ENCODE measurements at places on chromosomes 2 and 18.
A peak's percentile ranks its signal among the peaks of the same experiment; 100 is the strongest.

- no peak for DNase-seq
Observed at GRCh38 chr2:238359403-238359802, 39.1 kb downstream of the TRAF3IP1 start.

DNA sequence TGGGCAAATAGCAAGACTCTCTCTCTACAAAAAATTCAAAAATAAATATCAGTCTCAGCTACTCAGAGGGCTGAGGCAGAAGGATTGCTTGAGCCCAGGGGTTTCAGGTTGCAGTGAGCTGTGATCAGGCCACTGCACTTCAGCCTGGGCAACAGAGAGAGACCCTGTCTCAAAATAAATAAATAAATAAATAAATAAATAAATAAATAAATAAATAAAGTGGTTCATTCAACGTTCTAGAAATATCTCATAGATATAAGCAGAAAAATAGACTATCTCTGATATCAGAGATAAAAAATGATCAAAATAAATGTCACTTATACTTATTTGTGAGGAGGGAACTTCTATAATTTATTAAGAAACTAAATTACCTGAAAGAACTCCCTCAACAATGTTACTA, 480.9 kb downstream of the FBXO15 start:
- no peak for DNase-seq

DNA sequence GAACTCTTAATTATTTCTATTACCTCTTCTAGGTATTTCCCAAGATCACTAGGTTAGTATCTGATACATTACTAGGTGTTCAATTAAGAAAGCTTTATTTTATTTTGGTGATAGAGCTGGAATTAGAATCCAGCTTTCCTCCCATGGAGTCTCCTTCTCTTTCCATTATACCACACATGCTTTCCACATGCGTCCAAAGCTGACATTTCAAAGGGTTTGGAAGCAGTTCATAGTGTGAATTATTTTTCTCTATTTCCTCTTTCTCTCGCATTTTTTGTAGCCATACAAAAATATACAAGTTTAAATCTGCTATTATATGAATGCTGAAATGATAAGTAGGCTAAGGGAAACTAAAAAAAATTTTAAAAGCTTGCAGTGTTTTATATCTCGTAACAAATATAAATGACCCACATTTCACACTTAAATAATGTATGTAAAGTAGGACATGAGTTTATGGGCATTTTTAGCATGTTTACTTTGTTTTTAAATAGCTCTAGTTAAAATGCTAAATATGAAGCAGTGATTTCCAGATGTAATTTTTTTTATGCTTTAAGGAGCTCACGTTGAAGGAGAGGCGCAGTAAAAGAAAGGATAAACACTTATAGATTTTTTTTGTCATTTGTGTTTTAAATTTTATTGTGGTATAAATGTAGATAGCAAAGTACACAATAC, 20.1 kb downstream of the ZC3H6 start:
- no peak for DNase-seq

DNA sequence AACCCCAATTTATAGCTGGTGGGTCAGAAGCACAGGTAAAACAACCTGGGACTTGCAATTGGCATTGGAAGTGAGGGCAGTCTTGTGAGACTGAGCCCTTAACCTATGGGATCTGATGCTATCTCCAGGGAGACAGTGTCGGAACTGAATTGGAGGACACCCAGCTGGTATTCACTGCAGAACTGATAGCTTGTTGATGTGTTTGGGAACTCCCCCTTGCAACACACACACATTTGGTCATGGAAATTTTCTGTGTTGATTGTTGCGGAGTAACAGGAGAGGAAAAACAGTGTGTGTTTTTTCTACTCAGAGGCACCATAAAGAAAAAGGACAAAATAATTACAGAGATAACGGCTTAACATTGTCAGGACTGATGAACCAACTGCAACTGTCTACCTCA, 16.1 kb downstream of the TPGS2 start:
- no peak for DNase-seq

DNA sequence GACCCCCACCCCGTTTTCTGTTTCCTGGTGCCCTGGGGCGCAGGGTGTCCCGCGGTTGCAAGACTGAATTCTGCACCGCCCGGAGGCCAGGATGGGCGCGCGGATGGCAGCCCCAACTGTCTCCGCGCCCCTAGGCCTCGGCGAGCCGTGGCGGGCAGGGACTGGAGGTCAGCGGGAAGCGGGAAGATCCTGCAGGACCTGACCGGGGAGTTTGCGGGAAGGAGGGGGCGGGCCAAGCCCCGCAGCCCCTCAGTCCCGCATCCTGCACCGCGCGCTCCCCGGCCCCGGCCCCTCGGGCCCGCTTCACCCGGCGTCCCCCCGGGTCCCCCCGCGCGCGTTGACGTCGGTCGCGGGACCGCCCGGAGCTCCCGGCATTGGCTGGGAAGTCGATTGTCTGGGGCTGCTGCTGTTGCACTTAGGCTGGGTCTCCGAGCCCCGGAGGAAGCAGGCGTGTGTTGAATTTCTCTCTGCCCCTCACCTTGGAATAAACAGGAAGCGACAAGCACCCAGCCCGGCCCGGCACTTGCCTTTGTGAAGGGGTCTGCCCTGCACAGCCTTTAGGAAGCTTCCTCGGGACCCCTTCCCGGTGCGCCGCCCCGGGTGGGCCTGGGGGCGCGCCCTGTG, at the start of gene LDLRAD4:
LDLRAD4 (plus strand) TSS at position 393 of the 624 bp plus-strand sequence.
- peak; percentile 24 for DNase-seq

DNA sequence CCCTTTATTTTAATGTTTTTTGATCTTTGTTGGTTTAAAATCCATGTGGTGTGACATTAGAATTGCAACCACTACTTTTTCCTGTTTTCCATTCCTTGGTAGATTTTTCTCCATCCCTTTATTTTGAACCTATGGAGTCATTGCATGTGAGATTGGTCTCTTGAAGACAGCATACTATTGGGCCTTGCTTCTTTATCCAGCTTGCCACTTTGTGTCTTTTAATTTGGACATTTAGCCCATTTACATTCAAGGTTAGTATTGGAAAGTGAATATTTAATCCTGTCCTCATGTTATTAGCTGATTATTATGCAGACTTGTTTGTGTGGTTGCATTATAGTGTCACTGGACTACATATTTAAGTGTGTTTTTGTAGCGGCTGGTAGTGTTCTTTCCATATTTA, 782.9 kb downstream of the SLC4A3 start:
- DNase-seq = no peak

DNA sequence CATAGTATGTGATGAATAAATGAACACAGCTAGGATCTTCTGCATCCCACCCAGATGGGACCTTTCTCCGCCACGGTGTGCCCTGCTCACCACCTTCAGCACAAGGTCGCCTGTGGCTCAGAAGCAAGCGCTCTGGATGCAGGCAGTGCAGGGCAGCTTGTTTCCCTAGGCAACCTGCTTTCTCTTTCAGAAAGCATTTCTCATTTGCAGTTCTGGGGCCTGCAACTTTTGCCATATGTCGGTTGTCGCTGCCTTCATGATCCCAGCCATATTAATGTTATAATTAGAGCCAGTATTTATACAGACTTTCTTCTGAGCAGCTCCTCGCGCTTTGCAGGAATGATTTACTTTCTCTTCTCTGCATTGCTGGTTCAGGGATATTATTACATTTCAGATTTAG, 692.8 kb downstream of the RNF144A start:
- no peak for DNase-seq

DNA sequence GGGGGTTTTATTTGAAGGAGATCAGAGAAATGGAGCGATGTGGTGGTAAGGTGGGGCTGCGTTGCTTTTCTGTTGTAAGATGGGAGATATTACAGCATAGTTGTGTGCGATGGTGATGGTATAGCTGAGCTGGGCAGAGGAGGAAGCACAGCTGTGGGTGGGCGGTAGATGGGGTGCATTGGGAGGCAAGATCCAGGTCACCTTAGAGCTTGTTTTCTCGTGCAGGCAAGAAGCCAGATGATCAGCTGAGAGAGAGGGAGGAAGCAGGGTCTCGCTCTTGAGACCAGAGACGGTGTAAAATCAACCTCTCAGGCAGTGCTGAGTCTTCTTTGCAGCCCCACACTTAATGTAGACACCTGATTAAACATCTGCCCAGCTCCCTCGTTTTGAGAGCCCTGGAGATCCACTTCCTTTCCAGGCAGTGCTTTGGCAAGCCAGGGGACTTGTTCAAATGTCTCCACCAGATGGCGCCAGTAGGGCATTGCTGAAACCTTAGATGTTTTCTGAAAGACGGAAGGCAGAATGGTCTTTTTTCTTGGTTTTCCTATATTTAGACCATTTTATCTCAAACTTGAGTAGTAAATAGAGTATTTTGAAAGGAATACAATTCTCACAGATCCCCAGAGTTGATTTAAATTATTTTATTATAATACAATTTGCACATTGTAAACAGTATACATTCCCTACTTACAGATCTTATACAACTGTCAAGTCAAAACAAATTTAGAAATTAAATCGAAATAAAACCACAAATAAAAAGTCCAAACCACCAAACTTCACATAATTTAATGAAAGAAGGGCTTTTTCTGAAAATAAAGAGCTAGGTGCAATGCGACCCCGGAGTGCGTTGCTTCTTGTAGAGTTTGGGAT, 21.1 kb upstream of the LYPD6B start:
- DNase-seq = peak; percentile 66

DNA sequence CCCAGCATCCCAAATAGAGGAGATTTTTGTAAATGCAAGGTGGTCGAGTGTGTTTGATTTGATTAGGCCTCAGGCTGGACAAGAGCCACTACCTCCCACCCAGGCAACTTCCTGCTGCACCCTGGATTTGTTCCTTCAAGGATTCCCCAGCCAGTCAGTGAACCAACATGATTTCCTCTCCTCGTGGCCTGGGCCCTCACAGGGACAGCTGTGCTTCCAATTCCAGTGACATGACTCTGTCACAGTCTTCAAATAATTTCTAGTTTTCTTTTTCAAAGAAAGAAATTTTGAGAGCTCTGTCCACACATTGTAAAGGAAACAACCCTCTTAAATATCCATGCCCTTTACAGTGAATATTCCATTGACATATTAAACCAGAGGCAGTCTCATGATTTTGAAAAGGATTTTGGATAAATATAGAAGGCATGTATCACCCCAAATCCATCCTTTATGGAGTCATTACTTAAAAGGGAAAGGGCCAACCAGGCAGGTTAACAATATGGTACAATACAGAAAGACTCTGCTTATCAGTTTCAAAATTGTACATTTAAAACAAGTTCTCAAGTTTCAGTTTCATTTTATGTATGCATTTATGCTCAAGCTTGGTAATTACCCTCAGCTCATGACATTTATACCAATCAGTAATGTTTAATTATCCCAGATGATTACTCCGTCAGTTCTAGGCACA, 121.3 kb upstream of the FOSL2 start:
- DNase-seq = no peak

DNA sequence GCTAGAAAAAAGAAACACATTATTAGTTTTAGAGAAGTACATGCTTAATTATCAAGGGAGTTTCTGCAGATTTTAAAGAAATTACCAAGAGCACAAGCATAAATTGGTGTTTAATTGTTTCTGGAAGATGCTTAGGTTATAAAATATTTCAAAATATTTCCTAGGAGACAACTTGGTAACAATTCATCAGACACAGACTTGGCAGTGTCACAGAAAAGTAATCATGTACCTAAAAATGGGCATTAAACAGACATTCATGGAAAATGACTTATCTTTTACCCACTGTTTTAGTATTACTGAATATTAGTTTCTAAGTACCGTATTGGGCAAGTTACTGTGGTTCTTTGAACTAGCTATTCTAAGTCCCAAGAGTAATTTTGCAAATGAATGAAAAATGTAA, 428.8 kb upstream of the LYPD1 start:
- no peak for DNase-seq

GRCh38 chr2:38454081-38454480, 77.0 kb upstream of the ATL2 start:
- DNase-seq = no peak

- DNase-seq = no peak
Observed at GRCh38 chr2:128687565-128687964, 368.9 kb upstream of the HS6ST1 start.

GRCh38 chr2:190649798-190650390, 1.0 kb downstream of the NAB1 start:
- DNase-seq = peak; percentile 33

DNA sequence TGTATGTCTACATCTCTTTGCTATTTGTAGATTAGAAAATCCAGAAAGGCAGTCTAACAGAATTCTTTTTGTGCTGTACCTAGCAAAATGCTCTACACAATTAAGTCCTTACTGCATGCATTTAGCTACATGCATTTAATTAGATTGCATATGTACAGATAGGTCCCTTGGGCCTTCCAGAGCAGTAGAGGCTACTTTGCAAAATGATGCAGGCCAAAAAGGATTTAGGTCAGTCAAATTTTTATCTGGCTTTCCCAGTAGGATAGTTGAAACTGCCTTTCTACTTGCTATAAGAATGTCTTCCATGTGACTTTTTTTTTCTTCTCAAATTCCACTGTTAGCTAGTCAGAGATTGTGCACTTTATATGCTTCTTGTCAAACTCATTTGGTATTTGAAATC, 19.3 kb downstream of the GALNT13 start:
- DNase-seq = no peak

DNA sequence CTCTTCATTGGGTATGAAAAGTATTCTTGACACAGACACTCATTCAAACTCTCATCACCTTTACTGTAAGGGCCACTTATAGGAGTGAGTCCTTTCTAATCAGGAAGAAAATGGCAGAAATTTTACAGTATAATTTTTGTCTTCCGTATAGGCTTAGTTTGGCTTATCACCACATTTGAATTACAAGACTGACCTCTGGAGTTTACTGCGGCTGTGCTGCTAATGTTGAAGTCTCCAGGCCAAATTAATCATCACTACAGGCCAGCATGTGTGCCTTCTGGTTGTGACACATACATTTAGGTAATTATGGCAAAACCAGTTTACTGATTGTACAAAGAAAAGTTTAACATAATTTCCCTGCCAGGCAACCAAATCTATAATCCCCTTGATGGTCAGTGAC, 753.6 kb upstream of the GCFC2 start:
- no peak for DNase-seq

DNA sequence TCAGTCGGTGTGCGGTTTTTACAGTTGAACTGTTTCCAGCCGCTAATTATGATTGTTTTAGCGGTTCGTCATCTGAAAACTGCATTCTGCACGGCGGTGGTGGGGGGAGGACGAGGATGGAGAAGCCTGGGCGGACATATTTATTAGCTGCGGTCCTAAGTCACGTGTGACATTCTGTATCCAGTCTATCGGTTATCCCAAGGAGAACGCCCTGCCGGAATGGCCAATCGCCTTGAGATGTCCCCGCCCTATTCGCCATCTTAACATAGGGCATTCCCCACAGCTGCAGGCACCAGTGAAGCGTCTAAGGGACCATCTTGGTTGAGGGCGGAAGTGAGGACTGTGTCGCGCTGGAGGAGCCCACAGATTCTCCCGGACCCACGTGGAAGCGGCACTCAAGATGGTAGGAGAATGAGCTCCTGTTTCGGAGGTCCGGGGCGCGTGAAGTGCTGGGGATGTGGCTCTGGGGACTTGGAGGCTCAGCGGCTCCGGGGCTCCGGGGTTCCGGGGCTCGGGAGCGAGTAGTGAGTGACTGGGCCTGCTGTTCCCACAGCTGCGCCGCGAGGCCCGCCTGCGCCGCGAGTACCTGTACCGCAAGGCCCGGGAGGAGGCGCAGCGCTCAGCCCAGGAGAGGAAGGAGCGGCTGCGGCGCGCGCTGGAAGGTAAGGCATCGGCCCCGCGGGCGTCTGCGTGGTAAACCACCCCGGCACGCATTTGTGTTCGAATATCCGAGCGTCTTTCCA, at the start of gene IMP4:
IMP4 (plus strand) TSS at position 365 of the 743 bp plus-strand sequence; CDS start at position 401, 36 bp downstream.
- peak; percentile 98 for DNase-seq
